IPS DF 19.7 (cell line): ENCODE measurements at places on chromosomes 11 and 22.

DNA sequence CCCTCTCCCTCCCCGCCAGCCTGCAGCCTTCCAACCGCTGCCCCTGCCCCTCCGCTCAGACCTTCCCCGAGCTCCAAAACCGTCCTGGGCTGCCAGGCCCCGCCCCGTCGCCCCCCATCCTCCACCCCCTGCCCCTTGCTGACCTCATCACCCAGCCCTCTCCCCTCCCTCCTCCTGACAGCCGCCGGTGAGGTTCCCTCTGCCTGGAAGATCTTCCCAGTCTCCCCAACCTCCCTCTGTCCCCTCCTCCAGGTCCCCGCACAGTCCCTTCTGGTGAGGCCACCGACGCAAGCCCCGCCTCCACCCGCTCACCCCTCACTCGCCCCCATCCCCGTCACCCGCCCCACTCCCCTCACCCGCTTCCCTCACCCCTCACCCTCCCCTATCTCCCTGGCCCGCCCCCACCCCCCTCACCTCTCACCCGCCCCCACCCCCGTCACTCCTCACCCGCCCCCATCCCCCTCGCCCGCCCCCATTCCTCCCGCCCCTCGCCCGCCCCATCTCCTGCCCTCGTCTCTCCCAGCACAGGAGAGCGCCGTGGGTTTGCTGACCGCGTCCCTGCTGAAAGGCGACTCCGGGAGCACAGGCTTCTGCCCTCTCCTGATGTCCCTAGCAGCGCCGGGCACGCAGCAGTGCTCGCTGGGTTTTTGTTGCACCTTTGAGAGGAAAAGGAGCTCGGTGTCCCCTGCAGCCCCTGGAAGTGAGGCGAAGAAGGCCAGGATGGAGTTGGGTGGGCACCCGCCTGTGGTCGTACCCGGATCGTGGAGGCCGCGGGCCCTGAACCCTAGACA, 16.4 kb upstream of the UPK3A start:
- peak; percentile 88 for DNase-seq

DNA sequence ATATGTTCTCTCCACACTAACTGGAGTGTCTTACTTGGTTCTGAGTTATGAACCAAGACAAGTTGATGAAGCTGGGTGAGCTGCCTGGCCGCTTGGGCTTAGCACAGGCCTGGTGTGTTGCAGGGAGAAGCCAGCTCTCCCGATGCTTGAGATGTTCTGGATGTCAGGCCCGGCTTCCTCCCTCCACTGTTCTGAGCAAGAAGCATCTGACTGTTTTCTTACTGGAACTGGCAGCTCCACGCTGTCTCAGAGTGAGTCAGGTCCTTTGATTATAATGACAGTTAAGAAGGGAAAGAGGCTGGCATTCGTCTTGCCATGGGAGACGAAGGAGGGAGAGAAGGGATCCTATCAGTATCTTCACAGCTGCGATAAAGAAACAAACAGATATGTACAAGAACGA, 46.5 kb upstream of the CRTAM start:
- DNase-seq, result no peak

GRCh38 chr11:74818283-74818946, 69.8 kb downstream of the RNF169 start:
- no peak for DNase-seq

DNA sequence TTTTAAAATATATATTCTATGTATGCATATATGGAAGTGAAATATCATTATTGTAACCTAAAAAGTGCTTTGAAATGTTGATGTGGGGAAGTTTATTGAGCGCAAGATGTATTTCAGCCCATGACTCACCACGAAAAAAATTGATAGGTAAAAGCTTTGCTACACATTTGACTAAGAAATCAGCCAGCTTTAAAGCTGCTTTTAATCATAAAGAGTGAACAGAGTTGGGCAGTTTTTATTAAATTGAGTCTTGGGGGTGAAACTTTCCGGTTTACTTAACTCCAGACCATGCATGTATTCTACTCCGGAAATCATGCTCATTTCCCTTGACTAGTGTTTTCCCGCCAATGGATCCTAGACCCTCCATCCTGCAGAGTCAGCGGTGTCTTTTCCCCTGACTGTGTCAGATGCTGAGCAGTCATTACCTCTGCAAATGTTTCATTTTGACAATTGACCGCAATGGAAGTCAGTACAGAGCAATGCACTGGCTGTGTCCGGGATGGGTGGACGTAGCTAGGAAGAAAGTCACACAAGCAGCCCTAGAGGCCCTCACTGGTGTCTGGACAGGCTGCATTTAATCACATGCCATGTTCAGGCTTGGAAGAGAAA, 47.2 kb upstream of the MPEG1 start:
- DNase-seq, result no peak

DNA sequence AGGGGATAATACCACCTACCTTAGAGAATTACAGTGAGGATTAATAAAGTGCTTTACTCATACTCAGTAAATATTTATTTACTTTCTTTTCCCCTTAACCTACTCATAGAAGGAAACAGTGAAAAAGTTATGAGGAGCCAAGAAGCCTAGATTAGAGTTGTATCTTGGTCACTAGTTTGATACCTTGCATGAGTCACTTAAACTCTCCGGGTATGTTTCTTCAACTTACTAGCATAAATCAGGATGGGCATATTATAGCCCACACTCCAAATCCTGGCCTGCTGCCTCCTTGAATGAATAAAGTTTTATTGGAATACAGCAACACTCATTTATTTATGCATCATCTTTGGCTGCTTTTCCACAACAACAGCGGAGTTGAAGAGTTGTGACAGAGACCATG, 8.2 kb downstream of the FBXO3 start:
- DNase-seq, result no peak

GRCh38 chr11:62556875-62557631, 10.4 kb upstream of the AHNAK start:
- no peak for DNase-seq
